ENCODE measurements at places on chromosomes 2 and 18.

GRCh38 chr18:69326094-69326493 is 74.6 kb upstream of the DOK6 start:
- DNase-seq = no peak

DNA sequence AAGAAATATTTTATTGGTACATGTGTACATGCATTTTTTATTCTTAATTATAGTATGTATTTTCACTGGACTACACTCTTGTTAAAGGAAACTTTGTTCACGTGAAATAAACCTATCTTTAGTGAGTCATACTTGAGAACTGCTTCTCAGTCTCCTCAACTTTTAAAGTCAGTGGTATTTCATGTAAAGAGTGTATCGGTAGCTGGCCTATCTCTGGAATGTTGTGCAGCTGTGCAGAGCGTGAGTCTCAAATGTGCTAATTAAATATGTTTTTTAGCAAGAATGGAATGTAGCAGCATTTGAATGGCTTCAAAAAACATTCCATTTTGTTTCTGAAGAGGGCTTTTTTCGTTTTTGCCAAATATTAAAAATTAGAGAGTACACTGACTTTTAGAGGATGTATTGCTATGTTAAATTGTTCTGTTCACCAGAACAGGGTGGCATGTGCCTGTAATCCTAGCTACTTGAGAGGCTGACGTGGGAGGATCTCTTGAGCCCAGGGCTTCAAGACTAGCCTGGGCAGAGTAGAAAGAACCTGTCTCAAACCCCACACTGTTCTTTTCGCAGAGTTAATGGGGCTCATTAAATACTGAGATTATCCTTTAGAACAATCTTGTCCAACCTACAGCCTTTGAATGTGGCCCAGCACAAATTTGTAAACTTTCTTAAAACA is 14.3 kb downstream of the SPTBN1 start:
- DNase-seq = no peak

- no peak for DNase-seq
Observed at GRCh38 chr2:85737481-85737880, 16.3 kb upstream of the ATOH8 start.

GRCh38 chr2:216877085-216877484 is 17.2 kb upstream of the TNP1 start:
- peak; percentile 14 for DNase-seq

DNA sequence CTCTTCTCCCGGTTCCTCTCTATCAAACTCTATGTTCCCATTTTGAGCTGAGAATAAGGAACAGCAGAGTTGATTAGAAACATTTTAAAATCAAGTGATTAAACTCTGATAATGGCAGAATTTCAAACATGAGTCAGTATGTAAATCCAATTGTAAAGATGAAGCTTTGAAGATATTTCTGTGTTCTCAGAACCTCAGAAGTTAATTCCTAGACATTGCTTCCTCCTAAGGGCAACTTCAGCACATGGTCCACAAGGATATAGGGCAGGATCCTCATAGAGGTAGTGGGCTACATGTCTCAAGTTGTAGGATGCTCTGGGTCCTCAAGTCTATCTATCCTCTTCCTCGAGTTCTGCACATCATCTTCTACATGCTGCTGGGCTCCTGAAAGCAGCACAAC is 46.3 kb downstream of the QPCT start:
- DNase-seq = peak; percentile 12
